ENCODE measurements at places on chromosomes 2 and 18.

DNA sequence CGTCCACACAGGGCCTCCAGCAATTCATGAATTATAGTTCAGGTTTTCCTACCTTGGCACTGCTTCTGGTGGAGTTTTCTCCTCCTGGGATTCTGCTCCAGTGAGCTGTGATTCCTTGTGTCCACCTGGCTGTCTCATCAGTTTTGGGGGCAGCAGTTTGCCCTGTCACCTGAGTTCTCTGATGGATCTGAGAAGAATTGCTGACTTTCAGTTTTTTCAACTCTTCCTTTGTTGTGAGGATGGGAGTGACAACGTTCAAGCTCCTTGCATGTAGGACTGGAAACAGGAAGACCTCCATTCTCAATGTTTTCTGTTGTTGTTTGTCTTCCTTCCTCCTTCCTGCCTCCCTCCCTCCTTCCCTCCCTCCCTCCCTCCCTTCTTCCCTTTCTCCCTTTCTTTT, 359.0 kb downstream of the TSN start:
- no peak for DNase-seq

DNA sequence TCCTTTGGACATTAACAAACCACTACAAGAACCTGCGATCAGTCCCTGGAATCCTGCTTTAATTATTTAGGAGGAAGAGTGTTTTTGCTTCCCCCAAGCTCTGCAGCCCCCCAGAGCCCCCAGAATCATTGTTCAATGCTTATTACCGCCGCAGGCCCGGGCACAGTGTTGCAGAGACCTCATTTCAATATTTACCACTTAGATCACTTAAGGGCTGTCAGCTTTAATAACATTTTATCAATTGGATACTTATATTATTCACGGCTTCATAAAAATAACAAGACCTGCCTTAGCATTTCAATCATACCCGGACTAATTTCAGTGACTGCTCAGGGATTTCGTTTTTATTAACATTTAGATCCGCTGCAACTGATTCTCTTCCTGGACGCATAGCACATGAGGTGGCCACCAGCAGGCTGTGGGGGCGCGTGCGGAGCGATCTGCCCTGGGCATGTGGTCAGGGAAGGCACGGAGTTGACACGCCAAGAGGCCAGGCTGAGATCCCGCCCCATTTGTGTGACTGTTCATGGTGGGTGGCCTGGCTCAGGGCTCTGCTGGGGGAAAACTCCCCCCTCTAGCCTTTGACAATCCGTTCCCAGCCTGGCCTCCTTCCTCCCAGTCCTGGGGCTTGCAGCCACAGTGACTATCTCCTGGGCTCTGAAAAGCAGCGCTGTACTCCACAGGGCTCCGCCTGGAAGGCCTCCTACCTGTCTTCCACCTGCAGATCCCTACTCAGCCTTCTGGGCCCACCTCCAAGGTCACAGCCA, 267.6 kb downstream of the SRBD1 start:
- no peak for DNase-seq

GRCh38 chr2:105118960-105119359, 81.1 kb downstream of the MRPS9 start:
- no peak for DNase-seq

GRCh38 chr2:85584857-85585780, 888 bp downstream of the VAMP5 start:
- DNase-seq: no peak

DNA sequence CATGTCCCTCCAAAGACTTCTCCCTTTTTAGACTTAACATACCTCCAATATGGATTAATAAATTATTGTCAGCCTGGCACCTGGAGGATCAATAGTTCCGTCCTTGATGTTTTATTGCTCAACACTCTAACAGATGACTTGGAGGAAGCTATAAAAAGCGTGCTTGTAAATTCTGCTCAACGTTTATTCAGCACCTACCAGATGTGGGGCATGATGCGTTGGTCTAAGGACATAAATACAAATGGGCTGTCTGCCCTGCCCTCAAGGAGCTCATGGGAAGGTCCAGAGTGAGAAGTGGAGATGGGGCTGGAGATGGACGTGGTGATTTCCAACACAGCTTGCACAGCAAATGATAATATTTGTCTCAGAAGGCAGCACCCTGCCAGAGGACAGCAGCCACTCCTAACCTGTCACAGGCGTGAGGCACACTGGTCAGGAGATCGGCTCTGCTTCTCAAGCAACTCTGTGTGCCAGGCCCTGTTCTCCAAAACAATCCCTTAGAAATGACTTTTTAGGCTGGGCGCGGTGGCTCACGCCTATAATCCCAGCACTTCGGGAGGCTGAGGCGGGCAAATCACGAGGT, 25.5 kb upstream of the ZCCHC2 start:
- DNase-seq: no peak

DNA sequence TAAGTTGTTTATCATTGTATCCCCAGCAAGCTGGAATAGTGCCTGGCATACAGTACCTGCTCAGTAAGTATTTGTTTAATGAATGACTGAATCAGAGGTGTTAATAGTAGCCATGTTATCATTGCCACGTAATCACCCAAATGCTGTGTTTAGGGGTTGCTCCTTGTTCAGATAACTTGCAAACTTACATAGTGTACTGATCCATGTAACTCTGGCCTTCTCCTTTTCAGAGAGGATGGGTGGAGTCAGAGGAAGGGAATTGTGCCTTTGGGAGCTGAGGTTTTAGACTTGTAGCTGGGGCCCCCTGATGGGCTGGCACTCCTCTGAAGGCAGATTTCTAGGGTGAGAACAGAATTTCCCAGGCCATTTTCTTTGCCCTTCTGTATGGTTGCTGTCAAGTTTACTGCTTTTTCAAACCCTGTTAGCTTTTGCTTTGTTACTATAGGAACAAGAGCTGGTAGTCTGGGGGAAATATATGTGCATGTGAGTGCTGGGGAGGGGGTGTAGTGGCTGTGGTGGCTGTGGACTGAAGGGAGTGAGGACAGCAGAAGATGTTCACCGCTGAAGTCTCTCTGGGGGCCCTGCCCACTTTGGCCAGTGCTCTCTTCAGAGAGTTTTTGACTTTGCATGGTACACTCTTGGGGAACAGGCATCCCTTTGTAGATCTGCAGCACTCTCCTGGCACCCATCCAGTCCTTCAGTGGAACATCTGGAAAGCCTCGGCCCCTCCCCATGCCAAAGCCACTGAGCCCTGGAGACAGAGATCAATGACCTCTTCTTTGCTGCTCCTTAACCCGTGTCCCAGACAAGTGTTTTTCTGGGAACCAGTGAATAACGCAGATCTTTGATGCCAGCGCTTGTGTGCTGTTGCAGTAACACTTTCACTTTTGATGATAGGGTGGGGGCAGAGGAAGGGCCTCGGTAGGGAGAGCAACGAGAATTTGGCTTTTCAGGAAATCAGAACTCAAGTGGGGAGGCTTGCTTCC, 209.0 kb downstream of the PRKCE start:
- no peak for DNase-seq

DNA sequence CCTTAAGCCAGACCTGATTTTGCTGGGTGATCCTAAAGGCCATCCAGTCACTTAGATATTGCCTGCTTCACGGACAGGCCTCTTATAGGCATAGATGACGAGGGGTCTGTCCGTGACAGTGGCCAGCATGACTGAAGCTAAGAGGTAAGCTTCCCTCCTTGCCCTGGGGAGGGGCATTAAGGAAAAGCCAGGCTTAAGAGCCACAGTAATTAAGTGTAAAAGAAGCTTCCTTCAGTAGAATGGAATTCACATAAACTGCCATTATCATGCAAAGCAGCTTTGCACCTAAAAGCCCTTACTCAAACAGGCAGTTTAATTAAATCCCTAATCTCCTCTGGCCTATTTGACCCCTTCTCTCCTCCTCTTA, 99.4 kb upstream of the PKDCC start:
- DNase-seq: no peak

GRCh38 chr2:177262092-177262491, 2.4 kb downstream of the NFE2L2 start:
- no peak for DNase-seq

GRCh38 chr2:145677371-145677770, 1157.5 kb upstream of the ZEB2 start:
- DNase-seq: no peak

DNA sequence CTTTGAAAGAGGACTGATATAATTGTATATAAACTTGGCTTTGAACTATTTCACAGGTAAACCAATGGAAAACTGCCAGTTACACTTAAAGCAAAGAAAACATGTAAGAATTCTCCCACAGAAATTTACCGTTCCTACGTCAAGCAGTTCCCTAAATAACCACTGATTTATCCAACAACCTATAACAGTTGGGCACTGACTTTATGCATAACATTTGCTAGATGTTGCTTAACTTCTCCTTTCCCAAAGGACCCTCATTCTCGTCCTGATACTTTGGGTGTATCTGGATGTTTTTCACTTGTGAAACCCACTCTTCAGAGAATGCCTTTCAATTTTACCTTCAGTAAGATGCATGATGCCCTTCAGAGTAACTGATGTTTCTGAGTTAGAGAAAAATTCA, 43.8 kb downstream of the STAT1 start:
- DNase-seq: no peak

GRCh38 chr18:41165625-41166024, 789.4 kb upstream of the PIK3C3 start:
- DNase-seq: no peak

DNA sequence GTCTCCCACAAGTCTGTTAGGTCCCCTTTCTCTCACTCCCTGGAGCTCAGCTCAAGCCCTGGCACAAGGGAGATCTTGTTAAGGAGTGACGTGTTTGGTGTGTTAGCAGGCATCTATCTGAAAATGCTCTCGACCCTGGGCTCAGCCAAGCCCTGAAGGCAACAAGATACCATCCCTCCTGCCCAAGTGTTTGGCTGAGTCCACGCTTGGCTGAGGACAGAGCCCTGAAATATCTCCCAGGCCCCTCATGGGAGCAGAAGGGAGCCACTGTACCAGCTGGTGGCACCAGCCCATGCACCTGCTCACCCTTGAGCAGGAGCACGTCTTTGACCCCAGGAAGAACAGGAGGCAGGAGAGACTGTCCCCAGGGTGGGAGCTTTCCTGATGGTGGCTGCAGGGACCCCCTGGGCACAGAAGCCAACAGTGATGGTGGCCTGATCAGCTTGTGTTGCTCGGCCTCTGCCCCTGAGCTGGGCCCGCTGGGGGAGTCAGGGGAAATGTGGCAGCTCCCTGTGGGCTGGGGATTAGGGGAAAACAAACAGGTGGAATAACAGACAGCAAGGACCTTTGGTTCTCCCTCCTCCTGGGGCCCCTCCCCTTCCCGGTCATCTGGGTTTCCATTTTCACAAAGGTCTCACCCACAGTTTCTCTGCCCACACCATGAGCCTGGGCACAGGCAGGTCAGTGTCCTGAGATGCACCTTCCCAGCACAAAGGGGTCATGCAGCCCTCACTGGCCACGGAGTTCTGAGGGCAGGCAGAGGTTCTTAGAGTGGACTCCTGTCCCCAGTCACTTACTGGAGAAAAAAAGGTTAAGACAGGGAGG, 91.6 kb downstream of the RHOB start:
- DNase-seq: peak; percentile 88

DNA sequence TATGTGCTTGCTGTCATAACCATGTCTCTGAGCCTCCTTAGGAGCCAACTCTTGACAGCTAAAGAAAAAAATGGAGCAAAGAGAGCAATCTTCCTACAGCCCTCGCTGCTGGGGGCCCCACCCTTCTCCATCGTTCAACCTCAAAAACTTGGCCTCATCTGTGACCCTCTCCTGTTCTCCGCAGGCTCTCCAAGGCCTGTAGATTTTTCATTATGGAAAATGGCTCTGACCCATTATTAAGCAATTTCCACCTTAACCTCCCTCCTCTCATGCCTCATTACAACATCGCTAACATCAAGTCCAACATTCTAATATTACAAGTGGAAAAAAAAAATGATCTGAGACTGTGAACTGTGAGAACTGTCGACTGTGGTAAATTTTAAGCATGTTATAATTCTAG, 98.7 kb downstream of the SLC8A1 start:
- no peak for DNase-seq

- no peak for DNase-seq
Observed at GRCh38 chr18:34491719-34492118, 218.4 kb upstream of the DTNA start.

DNA sequence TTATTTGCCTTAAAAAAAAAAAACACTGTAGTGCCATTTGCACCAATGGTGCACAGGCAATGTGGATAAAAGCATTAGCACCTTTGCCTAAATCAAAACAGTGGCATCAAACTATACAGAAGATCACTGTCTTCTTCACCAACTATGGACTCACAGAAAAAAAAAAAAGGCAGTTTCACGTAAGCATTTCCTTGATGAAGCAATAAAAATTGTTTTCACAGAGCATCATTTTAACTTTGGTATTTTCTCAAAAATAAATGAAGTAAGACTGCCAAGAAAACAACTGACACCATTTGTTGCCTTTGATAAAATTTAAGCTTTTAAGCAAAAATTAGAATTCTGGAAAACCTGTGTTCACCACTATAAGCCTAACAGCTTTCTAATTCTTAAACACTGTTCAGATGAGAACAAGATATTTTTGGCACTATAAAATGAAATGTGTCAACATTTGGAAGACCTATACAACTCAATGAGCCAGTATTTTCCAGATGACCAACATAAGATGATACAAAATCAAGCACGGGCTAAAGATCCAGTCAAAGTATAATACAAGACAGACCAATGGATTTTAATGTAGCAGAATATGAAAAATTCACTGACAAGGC, 21.1 kb downstream of the METTL8 start:
- DNase-seq: no peak

DNA sequence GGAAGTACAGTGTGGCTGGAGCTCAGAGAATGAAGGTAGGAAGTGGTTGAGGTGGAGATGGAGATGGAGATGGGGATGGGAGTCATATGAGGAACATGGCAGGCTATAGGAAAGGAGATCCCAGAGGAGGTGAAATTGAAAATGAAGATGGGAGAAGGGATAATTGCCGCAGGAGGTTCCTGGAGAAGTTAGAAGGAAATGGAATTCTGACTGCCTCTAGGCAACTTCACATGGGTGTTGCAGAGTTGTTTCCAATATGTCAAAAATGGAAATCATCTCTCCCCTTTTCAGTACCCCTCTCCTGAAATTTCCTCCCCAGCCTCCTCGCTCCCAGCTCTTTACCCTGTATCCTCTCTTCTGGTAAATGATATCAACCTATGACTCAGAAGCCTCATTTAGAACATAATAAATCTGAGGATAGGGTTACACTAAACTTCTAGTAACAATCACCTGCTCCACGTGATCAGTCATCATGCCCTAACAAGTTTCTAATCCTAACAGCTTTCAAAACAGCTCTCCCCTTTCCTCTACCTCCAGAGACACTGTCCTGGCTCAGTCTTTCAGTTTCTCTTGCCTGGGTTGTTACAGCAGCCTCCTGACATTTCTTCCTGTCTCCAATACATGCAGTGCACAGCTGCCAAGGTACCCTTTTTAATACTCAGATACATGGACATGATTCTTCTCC, 201.9 kb upstream of the RBMS1 start:
- peak; percentile 23 for DNase-seq

DNA sequence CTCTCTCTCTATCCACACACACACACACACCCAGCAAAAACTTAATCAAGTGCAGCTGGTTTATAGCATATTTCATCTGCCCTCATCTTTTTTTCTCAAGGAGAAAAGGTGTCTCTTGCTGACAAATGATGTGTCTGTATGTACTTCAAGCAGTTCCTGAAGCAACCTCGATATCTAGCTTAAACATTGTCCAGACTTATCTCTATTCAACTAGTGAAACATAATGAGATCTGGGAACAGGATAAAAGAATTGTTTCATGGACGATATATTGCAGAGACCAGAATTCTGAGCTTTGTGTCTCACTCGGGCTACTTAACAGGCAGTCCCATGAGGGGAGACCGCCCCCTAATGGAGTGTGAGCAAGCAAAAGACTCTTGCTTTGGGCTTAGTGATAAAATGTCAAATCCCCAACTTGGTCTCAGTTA, 929.2 kb upstream of the SOX11 start:
- peak; percentile 29 for DNase-seq
